ENCODE measurements at places on chromosomes 16 and 17. TPM values are rescaled to one million over a fixed set of nuclear protein-coding genes. Genes with fewer than 3 reads are reported as not detected.

DNA sequence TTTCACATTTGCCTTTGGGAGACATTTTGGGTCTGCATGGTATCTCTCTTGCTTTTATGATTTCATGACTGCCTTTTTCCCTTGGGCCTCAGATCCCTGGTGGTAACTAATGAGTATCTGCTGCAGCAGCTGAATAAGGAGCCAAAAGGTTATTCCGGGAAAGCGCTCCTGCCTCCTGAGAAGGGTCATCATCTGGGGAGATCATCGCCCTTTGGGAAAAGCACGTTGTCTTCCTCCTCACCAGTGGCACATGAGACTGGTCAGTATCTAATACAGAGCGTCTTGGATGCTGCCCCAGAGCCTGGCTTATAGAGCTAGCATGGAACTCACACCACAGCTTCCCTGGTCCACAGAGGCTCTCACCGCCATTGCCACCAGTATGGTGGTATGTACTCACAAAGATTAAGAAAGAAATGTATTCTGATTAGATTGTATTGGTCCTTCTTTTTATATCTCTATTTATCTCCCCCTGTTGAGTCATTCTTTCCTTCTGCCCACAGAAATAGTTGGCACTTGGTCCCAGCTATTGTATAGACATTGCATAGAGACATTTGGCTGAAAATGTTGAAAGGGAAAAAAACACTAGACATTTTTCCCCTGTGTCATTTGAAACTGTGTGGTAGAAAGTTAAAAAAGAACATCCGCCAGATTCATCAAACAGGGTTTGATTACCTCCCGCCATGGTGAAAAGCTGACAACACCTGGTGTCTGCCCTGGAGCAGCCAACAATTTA, 8.4 kb downstream of the TPPP3 start:
- no peak for DNase-seq

- DNase-seq: no peak
Observed at GRCh38 chr16:85391769-85392583, 221.1 kb upstream of the GSE1 start.

GRCh38 chr16:51538707-51539498, 387.8 kb upstream of the SALL1 start:
- no peak for DNase-seq

GRCh38 chr17:13004336-13004735, 13.5 kb downstream of the ELAC2 start:
- DNase-seq: no peak

KRT25 gene
- total RNA-seq: not detected

ITGAX gene
- 36.4 TPM for total RNA-seq

C1QTNF8 gene
- total RNA-seq: not detected

ZNF18 gene
- 5.0 TPM for total RNA-seq

All from mesenteric fat pad (tissue), 1 donor.